ENCODE measurements at places on chromosomes 16 and 17. TPM values are rescaled to one million over a fixed set of nuclear protein-coding genes. Genes with fewer than 3 reads are reported as not detected.

Gene CD19
- total RNA-seq: not detected

Gene PYDC1
- total RNA-seq: not detected

Gene KRT34
- 63.1 TPM for total RNA-seq

Gene SUPT6H
- 79.6 TPM for total RNA-seq

Gene NPIPA2
- 1.7 TPM for total RNA-seq

Gene ZNF624
- total RNA-seq: 3.1 TPM

GRCh38 chr16:68005786-68006286 lies 6.6 kb upstream of the DPEP2 start:
- no peaks in the 10 kb centered on the region for H3K36me3 ChIP-seq
- no peaks in the 10 kb centered on the region for H3K4me1 ChIP-seq
- no peak overlapping the region for H3K4me3 ChIP-seq
- H3K27me3 ChIP-seq: peaks cover 3% of the 10 kb centered on the region

DNA sequence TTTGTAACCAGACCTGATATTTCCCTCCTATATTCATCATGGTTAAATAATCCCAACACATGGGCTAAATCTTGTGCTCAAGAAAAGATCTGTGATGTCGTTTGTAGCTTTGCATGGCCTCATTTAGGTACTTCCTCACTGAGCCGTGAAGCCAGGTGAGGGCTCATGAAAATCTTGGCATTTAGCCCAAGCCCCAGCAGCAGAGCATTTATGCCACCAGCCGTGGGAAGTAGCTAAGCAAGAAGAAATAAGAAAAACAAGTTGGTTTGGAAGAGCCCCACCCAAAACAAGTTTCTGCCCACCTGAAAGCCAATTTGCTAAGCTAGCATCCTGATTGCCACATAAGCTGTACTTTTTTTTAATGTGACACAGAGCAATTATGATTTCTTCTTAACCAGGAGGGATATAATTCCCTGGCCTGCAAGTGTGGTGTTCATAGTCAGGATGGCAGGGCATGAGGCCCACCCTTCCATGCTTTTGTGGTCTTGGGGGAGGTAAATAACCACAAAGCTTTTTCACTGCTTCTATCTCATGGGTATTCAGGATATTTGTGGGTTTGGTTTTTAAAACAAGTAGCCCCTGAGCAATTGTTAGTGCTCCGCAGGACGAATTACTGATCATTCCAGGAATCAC lies 10.5 kb downstream of the TMIGD1 start:
- DNase-seq: no peak
- H3K27ac ChIP-seq: no peak overlapping the region
- H3K27me3 ChIP-seq: peaks cover 19% of the 10 kb centered on the region
- H3K4me1 ChIP-seq: peaks cover under 1% of the 10 kb centered on the region
- H3K4me3 ChIP-seq: no peak overlapping the region
- H3K36me3 ChIP-seq: no peaks in the 10 kb centered on the region

DNA sequence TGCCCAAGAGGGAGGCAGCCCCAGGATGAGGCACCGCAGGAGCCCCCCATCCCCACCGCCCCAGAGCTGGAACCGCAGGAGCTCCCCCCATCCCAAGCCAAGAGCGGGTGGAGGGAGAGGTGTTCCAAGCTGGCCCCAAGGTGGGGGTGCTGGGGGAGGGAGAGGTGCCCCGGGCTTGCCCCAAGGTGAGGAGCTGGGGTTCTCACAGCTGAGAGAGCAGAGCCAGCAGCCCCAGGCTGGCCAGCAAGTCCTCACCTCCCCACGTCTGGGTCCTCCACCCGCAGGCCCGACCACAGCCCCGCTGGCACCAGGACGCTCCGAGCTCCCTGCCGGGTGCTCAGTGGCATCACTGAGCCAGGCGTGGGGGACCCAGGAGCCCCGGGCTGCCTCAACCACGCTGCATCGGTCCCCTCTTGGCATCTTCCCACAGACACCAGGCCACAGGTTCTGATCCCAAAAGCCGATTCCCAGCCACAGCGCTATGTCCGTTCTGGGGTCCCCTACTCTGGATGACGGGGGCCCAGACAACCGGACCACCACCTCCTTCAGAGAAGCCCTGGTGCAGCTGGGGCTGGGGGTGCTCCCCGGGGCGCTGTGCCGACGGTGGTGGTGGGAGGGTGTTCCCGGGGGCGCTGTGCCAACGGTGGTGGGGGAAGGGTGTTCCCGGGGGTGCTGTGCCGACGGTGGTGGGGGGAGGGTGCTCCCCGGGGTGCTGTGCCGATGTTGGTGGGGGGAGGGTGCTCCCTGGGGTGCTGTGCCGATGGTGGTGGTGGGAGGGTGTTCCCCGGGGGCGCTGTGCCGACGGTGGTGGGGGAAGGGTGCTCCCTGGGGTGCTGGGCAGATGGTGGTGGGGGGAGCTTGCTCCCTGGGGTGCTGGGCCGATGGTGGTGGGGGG lies 15.4 kb upstream of the WDR45B start:
- no peak overlapping the region for H3K27ac ChIP-seq
- H3K4me3 ChIP-seq: no peak overlapping the region
- peaks cover 19% of the 10 kb centered on the region for H3K36me3 ChIP-seq

- H3K27ac ChIP-seq: no peak overlapping the region
- H3K36me3 ChIP-seq: peaks cover 43% of the 10 kb centered on the region
- no peak for DNase-seq
- peaks cover 88% of the 10 kb centered on the region for H3K4me1 ChIP-seq
- peaks cover 2% of the 10 kb centered on the region for H3K27me3 ChIP-seq
- no peak overlapping the region for H3K4me3 ChIP-seq
These were observed 33.7 kb downstream of the TANC2 start for GRCh38 chr17:62999736-63000135.

DNA sequence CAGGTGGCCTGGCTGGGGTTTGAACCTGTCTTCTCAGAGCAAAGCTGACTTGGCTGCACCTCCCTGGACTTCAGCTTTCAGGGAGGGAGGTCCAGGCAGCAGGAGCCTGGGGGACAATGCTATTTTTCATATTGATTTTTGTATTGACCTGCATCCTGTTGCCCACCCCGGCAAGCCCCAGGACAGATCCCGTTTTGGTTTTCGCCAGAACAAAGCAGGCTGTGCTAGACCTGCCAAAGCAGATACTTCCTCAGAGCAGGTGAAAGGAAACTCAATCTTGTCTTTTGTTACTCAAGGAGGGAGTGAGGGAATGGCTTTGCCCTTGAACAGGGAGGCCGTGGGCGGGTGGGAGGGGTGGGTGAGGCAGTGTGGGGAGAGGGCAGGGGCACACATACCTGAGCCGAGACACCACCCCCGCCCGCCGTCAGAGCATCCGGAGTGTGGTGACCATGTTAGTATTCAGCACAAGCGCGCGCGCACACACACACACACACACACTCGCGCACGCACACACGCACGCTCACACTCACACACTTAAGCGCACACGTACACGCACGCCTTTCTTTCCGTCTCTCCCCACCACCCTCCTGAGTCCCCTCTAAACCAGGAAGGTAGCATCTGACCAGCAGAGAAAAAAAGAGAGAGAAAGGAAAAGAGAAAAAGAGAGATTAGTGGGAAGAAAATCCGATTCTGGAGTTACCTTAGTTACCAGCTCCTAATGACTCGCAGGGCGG lies 59.5 kb downstream of the RAI1 start:
- H3K36me3 ChIP-seq: peaks cover 5% of the 10 kb centered on the region
- peaks cover 66% of the 10 kb centered on the region for H3K4me1 ChIP-seq
- H3K4me3 ChIP-seq: no peak overlapping the region
- peaks cover 3% of the 10 kb centered on the region for H3K27me3 ChIP-seq

GRCh38 chr16:35639233-35640205 lies 2180.1 kb downstream of the TP53TG3F start:
- H3K36me3 ChIP-seq: peaks cover 3% of the 10 kb centered on the region
- H3K4me3 ChIP-seq: no peak overlapping the region
- peak; percentile 0 for DNase-seq
- H3K27me3 ChIP-seq: no peaks in the 10 kb centered on the region
- no peaks in the 10 kb centered on the region for H3K4me1 ChIP-seq

DNA sequence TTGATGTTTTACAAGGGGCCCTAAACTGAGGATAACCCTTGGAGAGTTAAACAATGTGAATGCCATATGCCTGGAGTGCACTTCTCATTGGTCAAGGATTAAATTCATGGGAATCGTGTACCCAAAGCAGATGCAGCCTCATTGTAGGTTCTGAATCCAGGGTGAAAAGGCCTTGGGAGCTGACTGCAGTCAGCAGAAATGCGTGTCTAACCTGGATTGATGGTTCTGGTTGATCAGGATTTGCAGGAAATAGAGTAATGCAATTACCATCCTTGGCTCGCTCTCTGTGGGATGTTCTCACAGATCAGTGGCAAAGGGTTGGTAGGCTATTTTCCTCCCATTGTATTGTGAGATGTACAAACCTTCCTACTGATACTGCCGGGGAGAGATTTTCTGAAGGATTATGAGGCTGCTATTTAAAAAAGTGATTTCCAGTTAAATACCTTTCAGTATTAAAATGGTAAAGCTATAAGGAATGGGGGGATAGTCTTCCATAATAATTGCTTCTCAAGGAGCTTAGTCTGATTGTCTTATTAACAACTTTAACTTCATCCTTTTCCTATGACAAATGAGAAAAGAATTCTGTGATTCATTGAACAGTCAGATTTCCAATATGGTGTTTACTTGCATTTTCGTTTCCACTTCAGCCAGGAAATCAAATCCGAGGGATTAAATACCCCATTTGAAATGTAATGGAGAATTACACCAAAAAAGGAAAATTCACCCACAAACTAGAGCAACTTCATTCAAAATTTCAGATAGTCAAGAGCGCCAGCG lies 1028.1 kb upstream of the EEF2KMT start:
- no peaks in the 10 kb centered on the region for H3K36me3 ChIP-seq
- H3K27ac ChIP-seq: peak overlapping the region; percentile 74
- peak; percentile 83 for DNase-seq
- H3K4me3 ChIP-seq: no peak overlapping the region

DNA sequence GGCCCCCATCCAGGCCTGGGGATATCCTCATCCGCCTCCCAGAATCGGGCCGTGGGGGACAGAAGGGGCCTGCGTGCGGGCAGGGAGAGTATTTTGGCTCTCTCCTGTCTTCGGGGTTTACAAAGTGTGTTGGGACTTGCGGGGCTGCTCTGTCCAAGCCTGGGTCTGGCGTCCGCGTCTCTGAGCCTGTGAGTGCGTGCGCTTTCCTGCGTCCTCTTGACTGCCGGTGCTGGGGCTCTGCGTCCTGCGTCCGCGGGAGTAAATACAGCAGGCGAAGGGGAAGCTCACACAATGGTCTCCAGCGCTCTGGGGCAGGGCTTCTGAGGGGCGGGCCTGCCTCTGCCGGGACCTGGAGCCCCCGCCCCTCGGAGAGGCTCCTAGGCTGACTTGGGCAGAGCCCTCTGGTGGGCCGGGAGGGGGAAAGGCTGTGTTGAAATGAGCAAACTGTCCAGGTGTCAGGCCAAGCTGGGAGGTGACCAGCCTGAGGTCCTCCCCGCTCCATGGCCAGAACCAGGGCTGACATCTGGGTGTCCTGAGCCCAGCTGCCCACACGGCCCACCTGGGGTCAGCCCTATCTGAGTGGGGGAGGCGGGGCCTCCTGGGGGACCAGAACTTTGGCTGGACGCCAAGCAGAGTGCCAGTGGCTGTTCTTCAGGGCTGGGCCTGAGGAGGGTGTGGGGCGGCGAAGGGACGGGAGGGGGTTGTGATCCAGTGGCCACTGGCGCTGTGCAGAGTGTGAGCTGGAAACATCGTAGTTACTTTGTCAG lies 233.6 kb downstream of the SEC14L1 start:
- peaks cover 11% of the 10 kb centered on the region for H3K27me3 ChIP-seq
- H3K27ac ChIP-seq: peak overlapping the region; percentile 86
- peaks cover 80% of the 10 kb centered on the region for H3K4me1 ChIP-seq
- peaks cover 4% of the 10 kb centered on the region for H3K36me3 ChIP-seq
- peak; percentile 83 for DNase-seq
- peak overlapping the region; percentile 97 for H3K4me3 ChIP-seq

GRCh38 chr16:1428511-1428910 lies 2.4 kb upstream of the PERCC1 start:
- no peaks in the 10 kb centered on the region for H3K36me3 ChIP-seq
- no peaks in the 10 kb centered on the region for H3K27me3 ChIP-seq
- H3K27ac ChIP-seq: no peak overlapping the region
- no peak overlapping the region for H3K4me3 ChIP-seq

DNA sequence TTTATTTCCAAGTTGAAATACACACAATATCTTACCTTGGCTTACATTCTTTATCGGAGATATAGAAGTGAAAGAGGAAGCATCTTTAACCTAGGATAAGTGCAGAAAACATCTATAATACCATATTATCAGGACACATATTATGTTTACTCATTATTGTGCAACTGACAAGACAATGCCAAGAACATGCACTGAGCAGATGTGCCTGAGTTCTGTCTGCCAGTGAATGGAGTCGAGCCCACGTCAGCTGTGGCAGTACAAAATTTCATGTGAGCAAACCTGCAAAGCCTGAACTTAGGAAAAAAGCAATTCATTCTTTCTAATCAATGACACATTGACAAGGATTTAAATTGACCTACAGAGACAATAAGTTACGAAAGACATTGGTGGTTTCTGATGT lies 154.4 kb downstream of the AXIN2 start:
- H3K4me1 ChIP-seq: peaks cover 11% of the 10 kb centered on the region
- peaks cover 5% of the 10 kb centered on the region for H3K27me3 ChIP-seq
- H3K27ac ChIP-seq: no peak overlapping the region

GRCh38 chr16:88705076-88705684 lies 1.0 kb downstream of the RNF166 start:
- H3K36me3 ChIP-seq: no peaks in the 10 kb centered on the region
- peak overlapping the region; percentile 97 for H3K4me3 ChIP-seq
- H3K27ac ChIP-seq: peak overlapping the region; percentile 86

DNA sequence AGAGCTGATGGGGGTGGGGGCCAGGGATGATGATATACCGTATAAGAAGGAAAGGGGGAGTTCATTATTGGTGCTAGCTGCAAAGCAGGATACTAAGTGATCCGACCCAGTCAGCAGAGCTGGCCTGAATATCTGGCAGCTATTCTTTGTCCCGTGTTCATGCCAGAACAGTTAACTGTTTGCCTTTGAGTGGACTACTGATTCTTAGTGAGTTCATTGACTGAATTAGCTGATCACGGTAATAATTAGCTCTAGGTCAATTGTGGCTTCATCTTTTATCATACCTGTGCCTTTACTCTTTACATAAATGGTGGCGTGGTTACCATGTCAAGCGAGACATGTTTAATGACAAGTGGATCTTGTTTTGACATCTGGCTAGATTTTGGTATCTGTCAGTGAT lies 5.3 kb downstream of the KPNB1 start:
- H3K4me1 ChIP-seq: peaks cover 49% of the 10 kb centered on the region
- peak overlapping the region; percentile 21 for H3K27ac ChIP-seq

GRCh38 chr16:20610892-20611349 lies 34.8 kb upstream of the ACSM2B start:
- no peaks in the 10 kb centered on the region for H3K4me1 ChIP-seq
- DNase-seq: no peak
- no peak overlapping the region for H3K4me3 ChIP-seq
- no peak overlapping the region for H3K27ac ChIP-seq
- peaks cover 8% of the 10 kb centered on the region for H3K27me3 ChIP-seq
- H3K36me3 ChIP-seq: peaks cover 20% of the 10 kb centered on the region

All from HFFc6 (cell line).